Transverse colon (tissue), 4 donors: ENCODE measurements at places on chromosomes 6 and 20. TPM values are rescaled to one million over a fixed set of nuclear protein-coding genes. Genes with fewer than 3 reads are reported as not detected.
A peak's percentile ranks its signal among the peaks of the same experiment; 100 is the strongest.

The GSTA3 gene
- not detected for total RNA-seq

- H3K36me3 ChIP-seq, result no peaks in the 10 kb centered on the region
- DNase-seq, result peak; percentile 64
- H3K27ac ChIP-seq, result no peak overlapping the region
- H3K4me3 ChIP-seq, result no peak overlapping the region
- H3K27me3 ChIP-seq, result no peaks in the 10 kb centered on the region
- H3K4me1 ChIP-seq, result no peaks in the 10 kb centered on the region
These were observed 282.1 kb downstream of the UST start for GRCh38 chr6:149028767-149029405.

DNA sequence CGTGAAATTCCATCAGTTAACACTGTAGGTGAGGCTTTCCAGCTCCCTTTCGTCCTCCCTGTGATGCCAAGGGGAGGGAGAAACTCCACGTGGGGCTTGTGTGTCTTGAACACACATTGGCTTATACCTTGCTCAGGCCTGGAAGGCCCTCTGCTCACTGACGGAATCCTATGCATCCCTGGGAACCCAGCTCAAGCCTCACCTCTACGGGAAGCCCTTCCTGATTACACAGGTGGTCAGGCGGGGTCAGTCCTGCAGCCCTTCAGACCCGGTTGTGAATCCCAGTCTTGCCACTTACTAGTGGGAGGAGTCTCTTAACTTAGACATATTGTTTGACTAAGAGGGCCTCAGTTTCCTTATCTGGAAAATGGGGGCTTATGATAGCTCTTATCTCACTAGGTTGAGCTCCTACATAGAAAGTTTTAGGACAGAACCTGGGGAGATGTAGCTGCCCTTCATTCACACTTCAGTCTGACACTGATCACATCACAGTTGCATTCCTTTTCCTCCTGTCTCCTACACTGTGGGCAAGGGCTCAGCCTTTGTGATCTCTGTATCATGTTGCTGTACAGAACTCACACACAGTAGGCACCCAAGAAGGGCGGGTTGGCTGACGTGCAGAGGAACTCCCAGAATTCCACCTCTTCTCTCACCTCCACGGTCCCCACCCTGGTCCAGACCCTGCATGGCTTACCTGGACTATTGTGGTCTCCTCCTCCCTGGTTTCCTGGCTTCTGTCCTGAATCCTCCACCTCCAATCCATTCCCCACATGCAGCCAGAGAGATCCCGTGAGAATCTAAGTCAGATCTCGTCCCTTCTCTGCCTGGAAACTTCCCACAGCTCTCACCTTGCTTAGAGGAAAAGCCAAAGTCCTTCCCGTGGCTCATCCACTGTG lies 129.6 kb downstream of the CEBPB start:
- no peaks in the 10 kb centered on the region for H3K27me3 ChIP-seq
- H3K4me3 ChIP-seq, result no peak overlapping the region
- H3K27ac ChIP-seq, result peak overlapping the region; percentile 75
- DNase-seq, result peak; percentile 4

The OPN5 gene
- not detected for total RNA-seq

The PTCRA gene
- not detected for total RNA-seq

- H3K27me3 ChIP-seq, result no peaks in the 10 kb centered on the region
- H3K4me1 ChIP-seq, result no peaks in the 10 kb centered on the region
- H3K36me3 ChIP-seq, result no peaks in the 10 kb centered on the region
- no peak overlapping the region for H3K4me3 ChIP-seq
These were observed 85.6 kb downstream of the BFSP1 start for GRCh38 chr20:17445543-17445942.

The LSM2 gene
- total RNA-seq, result 38.5 TPM

- peak overlapping the region; percentile 4 for H3K27ac ChIP-seq
- H3K27me3 ChIP-seq, result no peaks in the 10 kb centered on the region
- no peaks in the 10 kb centered on the region for H3K36me3 ChIP-seq
- H3K4me1 ChIP-seq, result no peaks in the 10 kb centered on the region
- peak; percentile 42 for DNase-seq
These were observed 5.3 kb downstream of the SFTA2 start for GRCh38 chr6:30926644-30927043.

DNA sequence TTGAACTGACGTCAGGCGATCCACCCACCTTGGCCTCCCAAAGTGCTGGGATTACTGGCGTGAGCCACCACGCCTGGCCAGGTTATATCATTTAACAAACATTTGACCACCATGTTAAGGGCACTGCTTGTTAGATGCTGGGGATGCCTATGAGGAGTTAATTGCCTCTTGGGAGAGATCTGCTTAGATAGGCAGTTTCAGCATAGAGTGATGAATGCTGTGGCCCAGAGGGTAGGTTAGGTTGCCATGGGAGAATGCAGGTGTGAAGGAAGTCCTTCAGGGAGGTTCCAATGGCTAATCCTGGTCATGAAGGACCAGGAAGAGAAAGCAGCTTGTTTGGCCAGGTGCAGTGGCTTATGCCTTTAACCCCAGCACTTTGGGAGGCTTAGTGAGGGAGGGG lies 17.0 kb downstream of the PHF20 start:
- H3K27me3 ChIP-seq, result no peaks in the 10 kb centered on the region
- DNase-seq, result no peak
- peaks cover 8% of the 10 kb centered on the region for H3K4me1 ChIP-seq
- H3K36me3 ChIP-seq, result no peaks in the 10 kb centered on the region
- no peak overlapping the region for H3K4me3 ChIP-seq
- no peak overlapping the region for H3K27ac ChIP-seq

The HLA-DOB gene
- total RNA-seq, result 5.7 TPM

The TNFRSF6B gene
- total RNA-seq, result 34.4 TPM
